ENCODE measurements at places on chromosomes 1 and 21.

DNA sequence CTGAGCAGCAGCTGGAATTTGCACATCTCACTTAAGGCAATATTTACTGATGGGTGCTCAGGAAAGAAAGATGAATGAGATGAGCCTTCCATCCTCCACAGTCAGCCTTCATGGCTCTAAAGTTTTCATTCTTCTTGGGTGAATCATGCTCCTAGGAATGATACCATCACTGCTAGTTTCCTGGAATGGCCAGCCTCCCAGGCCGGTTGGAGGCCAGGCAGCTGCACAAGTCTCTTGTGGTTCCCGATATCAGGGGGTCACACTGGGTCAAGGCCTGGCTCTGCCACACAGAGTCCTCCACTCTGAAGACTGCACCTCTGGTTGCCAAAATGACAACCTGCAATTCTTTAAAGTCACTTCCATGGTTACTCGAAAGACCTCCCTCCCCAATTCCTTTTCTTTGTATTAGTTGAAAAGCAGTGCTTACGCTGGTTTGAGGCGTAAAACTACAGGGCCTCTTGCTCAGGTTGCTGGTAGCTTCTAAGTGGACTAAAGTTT, 46.2 kb upstream of the PALMD start:
- peak; percentile 91 for DNase-seq

DNA sequence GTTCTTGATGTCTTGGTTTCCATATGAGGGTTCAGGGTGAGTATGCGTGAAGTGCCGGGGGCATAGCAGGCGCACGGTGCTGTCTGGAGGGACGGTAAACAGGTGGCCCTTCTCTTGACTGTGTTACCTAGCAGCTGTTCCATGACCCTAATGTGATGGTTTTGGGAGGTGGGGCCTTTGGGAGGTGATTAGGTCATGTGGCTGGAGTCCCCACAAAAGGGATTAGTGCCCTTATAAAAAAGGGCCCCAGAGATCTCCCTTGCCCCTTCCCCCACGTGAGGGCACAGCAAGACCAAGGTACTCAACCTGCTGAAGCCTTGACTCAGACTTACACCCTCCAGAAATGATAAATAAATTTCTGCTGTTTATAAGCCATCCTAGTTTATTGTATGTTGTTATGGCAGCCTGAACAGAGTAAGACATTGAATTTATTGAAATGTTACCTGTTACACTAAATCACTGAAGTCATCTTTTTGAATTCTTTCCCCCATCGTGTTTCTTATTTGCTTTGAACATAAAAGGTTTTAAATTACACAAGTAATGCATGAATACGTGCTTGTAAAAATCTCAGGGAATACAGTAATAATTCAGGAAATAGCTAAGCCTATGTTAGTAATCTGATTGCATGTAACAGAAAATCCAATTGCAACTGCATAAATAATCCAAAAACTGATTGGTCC, 15.6 kb downstream of the TRAPPC10 start:
- DNase-seq = no peak

- peak; percentile 39 for DNase-seq
Observed at GRCh38 chr1:215595231-215595630, 28.1 kb downstream of the KCTD3 start.

DNA sequence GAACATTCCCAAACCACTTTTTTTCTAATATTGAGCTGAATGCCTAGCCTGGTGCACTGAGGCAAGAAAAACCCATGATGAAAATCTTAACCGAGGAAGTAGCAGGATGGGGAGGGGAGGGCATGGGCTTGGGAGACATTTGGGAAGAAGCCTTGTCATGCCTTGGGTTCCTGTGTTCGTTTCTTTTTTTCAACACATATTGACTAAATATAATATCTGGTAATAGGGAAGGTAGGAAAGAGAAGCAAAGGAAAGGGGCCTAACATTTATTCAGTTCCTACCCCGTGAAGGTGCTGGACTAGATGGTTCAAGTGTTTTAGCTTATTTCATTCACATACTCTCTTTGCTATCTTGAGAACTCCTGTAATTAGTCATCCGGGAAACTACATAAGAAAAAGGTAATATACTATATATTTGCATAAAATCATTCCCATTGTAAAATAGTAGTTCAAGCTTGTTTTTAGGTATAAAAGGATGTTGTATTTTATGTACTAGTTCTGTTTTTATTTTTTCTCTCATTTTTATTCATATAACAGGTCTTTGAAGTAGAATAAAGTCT, 62.1 kb downstream of the ST3GAL3 start:
- no peak for DNase-seq

DNA sequence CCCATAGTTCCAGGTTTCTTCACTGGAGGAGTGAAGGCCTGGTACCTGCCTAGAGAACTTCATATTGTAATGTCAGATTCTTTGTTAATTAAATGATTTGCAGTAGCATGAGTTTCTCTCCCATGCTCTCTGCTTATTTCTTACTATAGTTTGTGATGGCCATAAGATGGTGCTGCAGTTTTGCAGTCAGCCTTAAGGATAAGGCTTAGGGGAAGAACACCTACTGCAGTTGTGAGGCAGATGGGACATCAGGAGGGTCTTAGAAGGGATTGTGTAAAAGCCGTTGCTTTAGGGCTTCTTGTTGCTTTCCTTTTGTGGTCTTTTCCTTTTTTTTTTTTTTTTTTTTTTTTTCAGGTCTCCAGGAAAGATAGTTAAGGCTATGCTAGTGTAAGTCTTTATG, 61.8 kb downstream of the MACF1 start:
- DNase-seq = peak; percentile 13

- no peak for DNase-seq
Observed at GRCh38 chr1:11248169-11248568, 14.2 kb downstream of the MTOR start.

- DNase-seq = no peak
Observed at GRCh38 chr1:10909697-10910680, 102.5 kb upstream of the TARDBP start.

GRCh38 chr1:44275991-44276405, 62.7 kb downstream of the DMAP1 start:
- DNase-seq = peak; percentile 46

GRCh38 chr1:5903680-5904079, 88.5 kb downstream of the NPHP4 start:
- no peak for DNase-seq

- no peak for DNase-seq
Observed at GRCh38 chr21:42567214-42567555, 53.5 kb downstream of the SLC37A1 start.

GRCh38 chr1:236345728-236346127, 48.4 kb upstream of the EDARADD start:
- DNase-seq = no peak

GRCh38 chr1:2018217-2019171, 651 bp upstream of the GABRD start:
- DNase-seq = no peak

GRCh38 chr1:88612292-88612691, 71.8 kb upstream of the PKN2 start:
- no peak for DNase-seq

DNA sequence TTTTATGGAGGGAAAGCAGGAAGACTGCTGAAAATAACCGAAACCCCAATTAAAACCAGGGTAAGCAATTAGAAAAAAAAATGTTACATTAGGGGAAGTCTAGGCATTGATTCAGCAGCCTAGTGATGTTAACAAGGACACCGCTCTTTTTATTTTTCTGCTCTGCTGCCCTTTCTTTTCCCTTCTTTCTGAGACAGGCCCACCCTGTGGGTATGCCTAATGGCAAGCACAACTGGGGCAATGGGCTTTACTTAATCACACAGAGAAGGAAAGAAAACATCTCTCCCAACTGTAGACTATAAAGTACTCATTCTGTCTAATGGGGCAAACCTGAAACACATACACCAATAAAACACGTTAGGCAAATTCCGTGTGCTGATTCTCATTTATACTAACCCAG, 69.6 kb downstream of the GBP6 start:
- no peak for DNase-seq

GRCh38 chr1:1292442-1292779, 12.2 kb downstream of the SCNN1D start:
- DNase-seq = no peak

- DNase-seq = peak; percentile 67
Observed at GRCh38 chr1:18924221-18924691, 21.9 kb upstream of the ALDH4A1 start.

DNA sequence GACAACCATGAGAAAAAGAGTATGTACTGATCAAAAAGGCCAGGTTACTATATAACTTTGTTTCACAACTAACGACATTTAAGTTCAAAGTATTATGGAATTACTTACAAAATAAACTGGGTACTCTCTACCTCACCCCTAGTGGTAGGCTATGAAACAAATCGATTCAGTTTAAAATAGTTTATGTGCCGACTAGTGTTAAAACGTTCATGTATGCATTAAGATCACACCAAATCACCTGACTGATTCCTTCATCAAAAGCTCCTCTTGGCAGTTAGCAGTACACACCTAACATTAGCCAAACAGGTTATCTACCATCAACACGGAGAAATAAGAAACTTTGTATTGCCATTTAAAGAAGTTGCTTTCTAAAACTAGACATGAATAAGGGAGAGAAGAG, 137.1 kb downstream of the AKT3 start:
- no peak for DNase-seq

DNA sequence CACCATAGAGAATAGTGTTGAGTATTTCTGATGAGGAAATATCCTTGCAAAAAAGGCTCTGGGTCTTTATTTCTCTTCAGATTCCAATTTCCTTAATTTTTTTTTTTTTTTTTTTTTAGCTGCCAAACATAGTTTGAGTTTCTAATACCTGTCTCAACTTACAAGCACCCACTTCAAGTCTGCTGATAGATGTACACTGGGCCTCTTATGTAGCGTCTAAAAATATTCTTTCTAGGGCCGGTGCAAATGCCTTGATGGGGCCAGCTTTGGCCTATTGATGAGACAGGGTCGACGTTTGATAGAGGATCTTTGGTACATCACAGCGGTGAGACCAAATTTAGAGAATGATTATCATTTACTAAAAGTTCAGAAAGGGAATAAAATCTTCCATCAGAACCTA, 626.4 kb downstream of the LMO4 start:
- no peak for DNase-seq

DNA sequence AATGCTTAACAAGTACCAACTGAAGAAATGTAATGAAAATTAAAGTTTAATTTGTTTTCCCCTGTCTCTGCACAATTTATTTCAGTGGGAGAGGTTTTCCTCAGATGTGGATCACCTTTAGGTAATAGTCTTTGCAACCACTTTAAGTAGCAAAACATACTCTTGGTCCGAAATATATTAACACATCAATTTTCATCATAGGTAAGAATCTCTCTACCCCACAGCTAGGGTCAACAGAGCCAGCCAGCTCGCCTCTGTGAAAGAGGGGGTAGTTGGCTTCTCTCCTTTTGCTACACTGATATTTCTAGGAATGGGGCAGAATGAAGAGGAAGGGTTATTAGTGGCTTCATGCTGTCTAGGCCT, 24.8 kb upstream of the MCL1 start:
- no peak for DNase-seq

GRCh38 chr21:29075706-29076466, 2.4 kb upstream of the CCT8 start:
- no peak for DNase-seq

- no peak for DNase-seq
Observed at GRCh38 chr1:116577759-116578314, 7.0 kb upstream of the CD58 start.

- peak; percentile 15 for DNase-seq
Observed at GRCh38 chr1:222109836-222110235, 367.9 kb upstream of the DUSP10 start.

DNA sequence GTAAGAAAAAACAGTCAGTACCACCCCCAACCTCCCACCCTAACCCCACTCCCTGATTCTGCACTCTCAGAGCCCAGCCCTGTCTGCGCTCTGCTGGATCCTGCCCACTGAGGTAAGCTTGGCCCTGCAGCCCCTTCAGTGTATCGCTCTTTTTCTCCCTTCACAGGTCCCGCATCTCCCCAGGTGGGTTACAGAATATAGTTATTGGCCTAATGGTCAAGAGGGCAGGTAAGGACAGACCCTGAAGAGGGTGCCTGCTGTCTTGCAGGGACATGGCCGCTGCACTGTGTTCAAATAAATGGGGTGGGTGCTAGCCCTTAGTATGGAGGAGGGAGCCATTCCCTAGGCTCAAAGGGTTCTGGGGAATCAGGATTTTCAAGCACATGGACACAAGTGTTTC, 135.7 kb downstream of the ADSS2 start:
- DNase-seq = no peak

DNA sequence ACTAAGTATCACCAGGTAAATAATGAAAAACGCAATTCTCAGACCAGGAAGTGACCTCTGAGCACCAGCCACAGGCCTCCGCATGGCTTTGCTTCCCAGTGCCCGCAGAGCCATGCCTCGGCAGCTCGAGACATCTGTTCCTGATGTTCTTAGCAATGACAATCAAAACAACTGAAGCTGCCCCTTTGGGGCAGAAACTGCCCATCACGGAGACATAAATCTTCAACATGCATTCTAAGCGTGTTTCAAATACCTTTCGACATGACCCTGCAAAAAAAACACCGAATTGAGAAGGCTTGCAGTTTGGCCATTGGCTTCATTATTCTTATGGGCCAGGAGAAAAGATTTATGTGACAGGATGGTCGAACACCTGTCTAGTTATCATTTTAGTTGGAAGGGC, 5.8 kb upstream of the RAP1GAP start:
- DNase-seq = no peak

GRCh38 chr1:176803596-176803995, 340.6 kb downstream of the PAPPA2 start:
- DNase-seq = no peak

DNA sequence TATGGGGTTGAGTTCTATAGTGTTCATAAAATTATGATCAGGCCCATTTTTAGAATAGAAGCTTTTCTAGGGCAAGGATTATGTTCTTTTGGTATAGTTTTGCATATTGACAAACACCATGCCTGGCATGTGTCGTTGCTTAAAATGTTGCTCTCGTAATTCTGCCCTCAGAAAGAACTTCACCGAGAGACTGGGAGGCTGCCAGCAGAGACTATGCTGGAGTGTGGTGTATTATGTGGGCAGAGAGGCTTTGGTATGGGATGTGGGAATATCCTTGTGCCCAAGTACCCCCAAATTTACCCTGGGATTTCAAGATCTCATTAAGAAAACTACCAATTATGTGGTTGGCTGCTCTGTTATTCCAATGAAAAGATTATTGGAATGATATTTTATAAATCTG, 27.9 kb downstream of the PGM1 start:
- DNase-seq = no peak

DNA sequence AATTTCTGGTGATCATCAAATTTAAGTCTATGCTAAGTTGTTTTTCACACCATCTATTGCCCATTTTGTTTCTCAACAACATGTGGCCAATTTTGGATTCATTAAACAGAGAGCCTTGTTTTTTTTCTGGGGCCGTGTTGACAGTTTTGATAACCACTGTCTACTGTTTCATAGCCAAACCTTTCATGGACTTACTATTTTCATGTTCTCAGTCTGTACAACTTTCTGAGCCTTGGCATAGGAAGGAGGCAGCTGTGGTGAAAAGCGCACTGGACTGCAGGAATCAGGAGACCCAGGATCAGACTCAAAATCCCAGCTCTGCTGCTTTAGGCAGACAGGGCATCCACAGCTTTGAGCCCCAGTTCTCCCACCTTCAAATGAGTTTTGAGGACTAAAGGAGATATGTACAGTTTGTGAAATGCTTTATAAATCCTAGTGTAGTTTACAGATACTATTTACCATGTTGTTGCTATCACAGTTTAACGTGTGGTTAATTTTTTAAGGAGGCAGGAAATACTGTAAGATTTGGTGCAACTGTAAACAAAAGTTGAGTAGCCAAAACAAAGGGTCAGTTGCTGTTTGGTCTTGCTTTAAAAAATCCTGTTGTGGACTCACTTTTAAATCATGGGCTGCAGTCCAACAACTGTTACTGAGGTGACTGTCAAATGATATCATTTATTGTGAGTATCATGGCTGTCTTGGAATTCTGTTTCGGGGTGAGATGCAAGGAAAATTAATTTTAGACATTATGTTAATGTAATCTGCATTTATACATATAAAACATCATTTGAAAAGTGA, 2.9 kb downstream of the MACO1 start:
- peak; percentile 38 for DNase-seq

Measured in AG10803 (cell line).